ENCODE measurements at places on chromosomes 6 and 20. TPM values are rescaled to one million over a fixed set of nuclear protein-coding genes. Genes with fewer than 3 reads are reported as not detected.

DNA sequence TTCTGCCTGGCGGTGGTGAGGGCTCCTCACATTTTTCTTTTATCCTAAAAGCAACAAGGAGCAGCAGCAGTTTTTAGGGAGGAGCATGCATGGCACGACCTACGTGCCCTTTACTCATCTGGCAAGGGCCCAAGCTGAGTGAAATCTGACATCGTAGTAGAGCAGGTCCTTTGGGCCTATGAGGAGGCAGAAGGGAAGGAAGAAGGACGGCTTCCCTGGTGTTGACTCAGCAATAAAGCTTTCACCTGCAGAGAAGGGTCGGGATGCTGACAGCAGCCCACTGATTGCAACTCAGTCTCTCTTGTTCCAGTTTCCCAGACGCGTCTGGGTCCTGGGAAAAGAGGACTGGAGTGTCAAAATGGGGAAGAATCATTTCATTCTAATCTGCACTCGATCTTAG is 409.1 kb upstream of the AGPAT4 start:
- DNase-seq, result no peak

TNXB gene
- 2.1 TPM for total RNA-seq

DNA sequence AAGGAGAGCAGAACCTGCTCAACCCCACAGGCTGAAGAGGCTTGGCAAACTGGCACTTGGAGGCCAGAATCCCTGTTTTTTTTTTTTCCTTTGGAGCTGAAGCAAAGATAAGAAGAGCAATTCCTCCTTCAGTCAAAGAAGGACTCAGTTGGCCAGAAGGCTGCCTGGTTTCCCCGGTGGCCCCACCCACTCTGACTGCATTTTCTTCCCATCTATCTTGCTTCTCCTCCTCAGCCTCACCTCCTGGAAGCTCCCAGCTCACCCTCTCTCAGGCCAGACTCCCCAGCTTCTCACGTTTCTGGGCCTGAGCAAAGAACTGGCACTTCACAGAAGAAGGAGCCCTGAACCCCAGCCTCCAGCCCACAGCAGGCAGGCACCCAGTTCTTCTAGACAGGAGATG is 2.4 kb downstream of the LRFN2 start:
- no peak for DNase-seq

MDFI gene
- total RNA-seq, result 6.2 TPM

PRDM13 gene
- not detected for total RNA-seq

DNA sequence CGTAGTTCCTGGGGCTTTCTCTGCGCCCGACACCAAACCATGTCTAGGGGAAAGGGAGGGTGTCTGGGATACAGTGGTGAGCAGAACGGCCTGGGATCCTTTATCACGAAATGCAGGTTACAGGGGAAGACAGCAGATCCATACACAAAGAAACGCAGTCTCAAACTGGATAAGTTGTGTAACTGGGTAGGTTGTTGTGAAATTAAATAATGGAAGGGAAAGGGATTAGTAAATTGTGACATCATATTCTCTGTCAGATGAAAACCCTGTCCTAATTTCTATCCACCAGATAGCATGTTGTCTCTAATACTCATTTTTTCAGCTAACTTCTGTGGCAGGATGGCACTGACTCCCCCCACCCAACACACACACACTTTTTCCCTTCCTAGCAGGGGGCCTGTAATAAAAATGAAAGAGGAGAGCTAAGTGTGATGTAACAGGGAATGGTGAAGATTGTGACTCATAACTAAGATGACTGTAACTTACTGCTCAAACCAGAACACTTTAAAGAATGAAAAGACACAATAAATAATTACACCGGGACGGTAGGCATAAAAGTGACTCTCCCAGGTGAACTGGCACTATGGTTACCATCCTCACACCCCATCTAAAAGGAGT is 769 bp upstream of the TRPC4AP start:
- DNase-seq, result no peak

DNA sequence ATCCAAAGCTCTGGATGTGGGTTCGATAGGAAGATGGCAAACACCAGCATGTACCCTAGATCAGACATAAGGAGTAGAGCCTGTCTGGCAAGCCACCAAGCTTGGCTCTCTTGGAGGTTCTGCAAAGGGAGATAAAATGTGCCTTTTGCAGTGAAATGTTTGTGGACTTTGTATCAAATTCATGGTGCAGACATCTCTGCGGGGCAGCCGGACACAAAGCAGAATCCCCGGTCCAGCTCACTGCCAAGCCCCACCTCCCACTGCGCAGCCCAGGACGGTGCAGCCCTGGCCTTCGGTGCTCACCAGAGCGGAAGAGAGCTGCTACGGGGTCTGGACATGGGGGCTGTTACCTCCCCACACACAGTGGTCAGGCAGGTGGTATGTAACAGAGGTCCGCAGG is 333.6 kb upstream of the JARID2 start:
- no peak for DNase-seq

CFAP206 gene
- 0.05 TPM for total RNA-seq

DNA sequence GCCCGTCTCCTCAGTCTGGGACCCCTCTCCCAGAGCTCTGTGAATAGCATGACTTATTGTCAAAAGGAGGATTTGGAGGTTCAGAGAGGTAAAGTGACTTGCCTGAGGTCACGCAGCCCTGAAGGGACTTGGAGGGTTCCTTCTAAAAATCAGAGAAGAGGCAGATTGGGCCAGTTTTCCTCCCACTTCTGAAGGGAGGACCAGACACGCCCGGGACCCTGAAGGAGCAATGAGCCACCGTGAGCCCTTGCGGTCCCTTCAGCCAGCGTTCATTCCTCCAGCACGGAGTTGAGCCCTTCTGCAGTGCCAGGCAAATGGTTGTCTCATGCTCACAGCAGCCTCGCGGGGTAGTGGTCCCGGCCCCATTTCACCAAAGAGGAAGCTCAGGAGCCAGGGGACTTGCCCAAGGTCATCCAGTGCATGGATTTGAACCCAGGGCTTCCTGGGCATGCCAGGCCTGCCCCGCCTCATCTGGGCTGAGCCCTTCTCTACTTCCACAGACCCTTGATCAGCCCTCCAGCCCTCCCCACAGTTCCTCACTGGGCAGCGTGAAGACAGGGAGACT is 7.4 kb downstream of the SRC start:
- DNase-seq, result no peak

GRCh38 chr6:134162932-134163331 is 110.5 kb upstream of the SLC2A12 start:
- no peak for DNase-seq

- peak; percentile 40 for DNase-seq
Observed at GRCh38 chr6:41937861-41938574, 3.6 kb downstream of the CCND3 start.

- no peak for DNase-seq
Observed at GRCh38 chr6:12490904-12491571, 200.9 kb downstream of the EDN1 start.

DNA sequence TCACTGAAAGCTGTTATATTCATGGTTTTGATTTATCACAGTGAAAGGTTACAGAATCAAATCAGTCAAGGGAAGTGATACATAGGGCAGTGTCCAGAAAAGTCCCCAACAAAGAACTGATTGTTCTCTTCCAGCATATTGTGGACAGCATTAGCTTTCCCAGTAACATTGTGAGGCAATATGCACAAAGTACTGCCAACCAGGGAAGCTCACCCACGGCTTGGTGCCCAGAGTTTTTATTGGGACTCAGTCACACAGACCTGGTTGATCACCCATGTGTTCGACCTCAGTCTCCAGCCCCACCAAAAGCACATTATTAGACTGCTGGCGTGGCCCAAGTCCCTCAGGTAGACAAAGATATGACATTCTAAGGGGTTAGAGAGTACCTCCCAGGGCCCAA is 76.0 kb downstream of the LCA5 start:
- no peak for DNase-seq

GRCh38 chr20:48102931-48103660 is 317.8 kb upstream of the SULF2 start:
- no peak for DNase-seq

SOX4 gene
- total RNA-seq, result 58.0 TPM

Data from thymus (tissue), 14 donors.